SK-N-MC (cell line): ENCODE measurements at places on chromosomes 12 and 14.

DNA sequence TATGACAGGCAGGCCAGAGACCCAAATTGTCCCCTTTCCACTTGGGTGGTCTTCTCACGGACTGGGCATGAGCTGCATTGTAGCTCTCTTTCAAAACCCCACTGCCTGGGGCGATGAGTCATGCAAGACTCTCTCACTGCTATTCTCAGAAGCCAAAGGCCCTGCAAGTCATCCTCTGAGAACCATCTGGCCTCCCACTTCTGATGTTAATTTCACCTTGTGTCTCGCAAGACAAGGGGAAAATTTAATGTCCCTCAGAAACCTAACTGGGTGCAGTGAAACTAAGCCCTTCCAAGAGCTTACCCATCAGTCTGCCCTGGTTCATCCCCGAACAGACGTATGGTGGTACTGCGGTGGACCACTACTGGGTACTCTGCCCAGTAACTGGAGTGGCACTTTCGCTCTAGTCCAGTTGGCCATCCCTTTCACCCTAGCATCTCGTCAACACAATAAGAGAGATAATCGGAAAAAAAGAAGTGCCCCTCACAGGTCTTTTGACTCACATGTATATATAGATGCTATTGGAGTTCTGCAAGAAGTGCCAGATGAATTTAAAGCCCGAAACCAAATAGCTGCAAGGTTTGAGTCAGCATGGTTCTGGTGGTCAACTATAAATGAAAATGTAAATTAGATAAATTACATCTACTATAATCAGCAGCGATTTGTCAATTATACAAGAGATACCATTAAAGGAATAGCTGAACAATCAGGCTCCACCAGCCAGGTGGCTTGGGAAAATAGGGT is 31.3 kb upstream of the LALBA start:
- DNase-seq = no peak

GRCh38 chr12:129765719-129766118 is 138.1 kb downstream of the TMEM132D start:
- DNase-seq = no peak

DNA sequence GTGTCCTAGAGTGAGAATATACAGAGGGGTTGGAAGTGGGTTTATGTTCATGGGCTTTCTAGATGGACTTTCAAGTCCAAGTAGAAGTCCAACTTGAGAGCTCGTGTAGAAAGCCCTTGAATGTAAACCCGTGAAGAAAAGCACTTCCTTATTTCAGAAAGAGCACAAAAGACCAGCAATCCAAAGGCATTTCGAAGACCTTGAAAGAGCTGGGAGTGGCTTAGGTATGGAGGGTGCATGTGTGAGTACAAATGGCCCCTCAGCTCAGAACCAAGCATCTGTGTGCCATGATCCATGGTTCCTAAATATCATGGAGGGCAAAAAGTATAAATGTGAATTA is 160.7 kb downstream of the ETV6 start:
- DNase-seq = no peak

DNA sequence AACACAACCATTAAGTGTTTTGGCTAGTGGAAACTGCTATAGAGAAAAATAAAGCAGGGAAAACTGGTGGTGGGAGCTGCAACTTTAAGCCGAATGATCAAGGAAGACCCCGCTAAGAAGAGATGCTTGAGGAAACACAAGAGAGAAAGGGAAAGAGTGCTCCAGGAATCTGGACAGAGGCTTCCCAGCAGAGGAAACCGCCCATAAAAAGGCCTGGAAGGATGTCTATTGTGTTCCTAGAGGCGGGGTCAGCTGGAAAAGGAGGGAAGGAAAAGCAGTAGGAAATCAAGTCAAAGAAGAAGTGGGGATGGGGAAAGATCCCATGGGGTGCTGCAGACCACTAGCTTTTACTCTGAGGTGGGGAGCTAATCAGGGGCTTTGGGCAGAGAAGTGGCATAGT is 12.4 kb downstream of the SLC2A13 start:
- DNase-seq = no peak

- DNase-seq = no peak
Measured at GRCh38 chr12:48001505-48002413, 2.5 kb downstream of the COL2A1 start.

- DNase-seq = no peak
Measured at GRCh38 chr12:15446807-15447206, 124.5 kb downstream of the PTPRO start.

GRCh38 chr12:97572220-97572619 is 109.6 kb downstream of the RMST start:
- DNase-seq = no peak

DNA sequence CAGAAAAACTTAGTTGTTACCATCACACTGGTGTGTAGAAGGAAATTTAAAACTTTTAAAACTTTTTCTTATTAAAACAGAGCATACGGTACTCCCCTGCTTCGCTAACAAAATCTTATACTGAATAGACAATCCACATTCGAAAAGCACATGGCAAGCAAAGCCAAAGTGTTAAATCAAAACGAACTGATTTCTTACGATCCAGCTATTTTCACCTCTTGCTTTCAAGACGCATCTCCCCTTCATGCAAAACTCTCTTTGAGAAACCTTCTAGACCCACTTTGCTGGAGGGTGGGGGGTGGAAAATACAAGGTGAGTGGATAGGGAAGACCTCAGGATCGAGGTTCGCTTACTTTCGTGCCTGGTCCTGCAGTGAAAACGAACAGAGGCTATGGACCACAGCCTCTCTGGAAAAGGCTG is 328 bp downstream of the INTS13 start:
- no peak for DNase-seq

GRCh38 chr14:105909046-105909827 is 382.9 kb downstream of the TMEM121 start:
- DNase-seq = no peak

- DNase-seq = no peak
Measured at GRCh38 chr14:61653507-61653906, 41.8 kb upstream of the HIF1A start.

- DNase-seq = no peak
Measured at GRCh38 chr14:103423050-103423461, 37.8 kb downstream of the MARK3 start.

GRCh38 chr12:8226355-8226754 is 1.1 kb downstream of the FAM90A1 start:
- DNase-seq = no peak

GRCh38 chr12:22018860-22019259 is 27.2 kb upstream of the CMAS start:
- no peak for DNase-seq

DNA sequence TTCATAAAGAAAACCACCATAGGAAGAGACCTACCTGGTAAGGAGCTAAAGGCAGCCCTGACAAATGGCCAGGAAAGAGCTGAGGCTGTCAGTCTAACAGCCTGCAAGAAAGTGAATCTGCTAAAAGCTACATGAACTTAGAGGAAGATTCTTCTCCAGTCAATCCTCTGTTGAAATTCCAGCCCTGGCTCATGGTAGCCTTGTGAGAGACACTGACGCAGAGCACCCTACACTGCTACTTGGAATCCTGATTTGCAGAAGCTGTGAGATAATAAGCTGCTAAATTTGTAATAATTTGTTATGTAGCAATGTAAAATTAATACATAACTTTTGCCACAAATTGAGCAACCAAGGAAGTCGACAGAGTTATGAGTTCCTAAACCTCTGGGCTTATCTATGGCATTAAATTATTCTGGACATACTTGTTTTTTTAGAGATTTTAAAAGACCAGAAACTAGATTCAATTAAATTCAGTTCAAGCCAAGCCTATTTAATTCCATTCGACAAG is 257.0 kb downstream of the ETNK1 start:
- DNase-seq = no peak

DNA sequence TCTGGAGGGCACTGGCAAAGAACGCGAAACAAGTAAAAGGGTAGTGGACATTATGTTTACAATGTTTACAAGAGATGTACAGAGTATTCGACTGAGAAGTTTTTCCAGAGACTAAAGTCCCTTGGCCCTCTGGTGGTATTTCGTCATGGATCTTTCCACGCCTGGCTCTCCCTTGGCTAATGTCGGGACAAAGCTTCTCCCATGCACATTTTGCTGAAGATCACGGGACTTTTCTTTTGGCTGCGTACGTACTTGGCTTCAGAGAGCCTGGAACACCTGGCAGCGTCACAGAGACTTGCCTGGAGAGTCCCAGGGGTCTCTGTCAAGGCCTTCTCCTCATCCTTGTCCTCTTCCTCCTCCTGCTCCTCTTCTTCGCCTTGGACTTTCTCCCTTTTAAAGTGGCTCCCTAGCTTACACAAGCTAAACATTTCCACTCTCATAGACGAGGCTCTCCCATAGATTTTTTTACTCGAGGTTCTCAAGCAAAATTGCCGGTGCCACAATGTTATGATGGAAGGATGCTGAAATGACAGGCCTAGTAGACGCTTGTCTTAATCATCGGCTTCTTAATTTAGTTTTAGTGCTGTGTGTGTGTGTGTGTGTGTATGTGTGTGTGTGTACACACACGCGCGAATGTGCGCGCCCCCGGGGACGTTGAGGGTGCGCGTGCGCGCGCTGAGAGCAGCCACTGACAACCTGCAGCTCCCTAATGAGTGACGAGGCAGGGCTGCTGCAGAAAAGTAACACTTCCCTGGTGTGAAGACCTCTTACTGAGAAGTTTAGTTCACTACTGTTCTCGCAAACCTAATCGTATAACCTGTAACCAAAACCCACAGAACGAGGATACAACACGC is 4.9 kb upstream of the FOXG1 start:
- no peak for DNase-seq

DNA sequence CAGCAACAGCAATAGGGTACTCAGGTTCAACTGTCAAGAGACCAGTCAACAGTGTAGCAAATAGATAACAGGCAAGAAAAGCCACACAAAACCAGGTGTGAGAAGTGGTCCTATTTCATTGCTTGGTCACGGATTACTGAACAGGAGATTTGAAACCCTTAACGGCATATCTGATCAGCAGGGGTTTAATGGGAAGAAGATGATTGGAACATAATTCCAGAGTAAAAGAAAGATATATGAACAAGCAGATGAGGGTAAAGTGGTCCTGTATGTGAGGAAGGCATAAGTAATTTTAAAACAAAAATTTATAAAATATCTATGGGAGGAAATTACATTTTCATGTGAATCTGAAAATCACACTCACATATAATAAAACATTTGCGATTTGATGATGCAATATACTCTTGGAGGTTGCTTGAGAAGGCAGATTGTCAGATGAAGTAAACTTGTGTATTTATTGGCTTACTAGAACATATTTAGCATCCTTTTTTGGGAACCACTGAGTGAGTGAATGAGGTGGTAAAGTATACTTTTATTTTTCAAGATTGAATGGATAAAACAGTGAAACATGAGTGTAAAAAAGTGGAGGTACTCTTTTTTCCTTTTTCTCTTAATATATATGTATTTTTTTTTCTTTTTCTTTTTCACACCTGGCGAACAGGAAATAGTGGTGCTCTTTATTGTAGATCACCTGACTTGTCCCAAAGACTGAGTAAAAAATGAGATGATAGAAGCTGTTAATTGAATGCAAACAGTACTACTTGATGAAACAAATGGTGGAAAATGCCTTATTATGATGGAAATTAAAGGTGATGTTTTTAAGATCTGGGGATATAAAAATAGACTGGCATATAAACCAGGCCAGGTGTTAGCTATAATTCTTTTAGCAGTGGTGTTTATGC is 21.6 kb upstream of the SDR39U1 start:
- no peak for DNase-seq

GRCh38 chr12:124536641-124537040 is 30.8 kb downstream of the NCOR2 start:
- no peak for DNase-seq

DNA sequence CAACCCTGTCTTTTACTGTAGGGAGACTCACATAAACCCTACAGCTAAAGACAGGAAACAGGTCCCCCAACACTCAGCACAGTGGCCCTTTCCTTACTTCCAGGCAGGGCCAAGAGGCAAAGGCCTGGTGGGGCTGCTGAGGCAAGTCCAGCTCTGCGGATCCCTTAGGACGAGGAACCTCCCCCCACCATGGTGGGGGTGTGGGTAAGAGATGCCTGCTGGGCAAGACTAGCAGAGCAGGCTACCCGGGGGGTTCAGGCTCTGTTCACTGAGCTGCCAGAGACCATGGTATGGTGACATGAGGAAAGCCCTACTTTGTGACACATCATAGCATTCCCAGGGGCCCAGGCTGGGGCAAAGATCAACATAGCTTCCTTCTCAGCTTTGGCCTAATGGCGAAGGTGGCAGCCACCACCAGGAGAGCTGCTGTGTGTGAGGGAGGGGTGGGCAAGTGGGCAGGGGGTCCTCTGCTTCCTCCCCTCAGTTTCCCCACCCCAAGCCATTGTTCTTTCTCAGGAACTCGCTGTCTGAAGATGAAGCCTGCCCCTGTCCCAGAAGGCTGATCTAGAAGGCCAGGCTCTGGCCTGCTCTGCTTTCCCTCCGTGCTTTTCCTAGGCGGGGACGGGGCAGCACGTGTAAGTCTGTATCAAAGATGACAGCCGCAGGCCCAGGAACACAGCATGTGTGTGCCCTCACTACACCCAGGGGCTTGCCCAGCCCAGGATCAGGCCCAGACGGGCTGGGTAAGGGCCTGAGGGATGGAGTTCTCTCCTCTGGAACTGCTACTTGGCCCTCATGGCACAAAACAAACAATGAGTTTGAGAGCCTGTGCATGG is 10.1 kb upstream of the TINF2 start:
- no peak for DNase-seq

GRCh38 chr12:123671876-123672275 is 963 bp downstream of the TCTN2 start:
- no peak for DNase-seq

- no peak for DNase-seq
Measured at GRCh38 chr12:94220804-94221203, 72.4 kb downstream of the PLXNC1 start.

GRCh38 chr12:52906191-52906601 is 1.3 kb upstream of the KRT8 start:
- no peak for DNase-seq

- no peak for DNase-seq
Measured at GRCh38 chr14:20460458-20461224, 593 bp downstream of the PIP4P1 start.

- DNase-seq = no peak
Measured at GRCh38 chr12:84757978-84758377, 154.6 kb downstream of the SLC6A15 start.

DNA sequence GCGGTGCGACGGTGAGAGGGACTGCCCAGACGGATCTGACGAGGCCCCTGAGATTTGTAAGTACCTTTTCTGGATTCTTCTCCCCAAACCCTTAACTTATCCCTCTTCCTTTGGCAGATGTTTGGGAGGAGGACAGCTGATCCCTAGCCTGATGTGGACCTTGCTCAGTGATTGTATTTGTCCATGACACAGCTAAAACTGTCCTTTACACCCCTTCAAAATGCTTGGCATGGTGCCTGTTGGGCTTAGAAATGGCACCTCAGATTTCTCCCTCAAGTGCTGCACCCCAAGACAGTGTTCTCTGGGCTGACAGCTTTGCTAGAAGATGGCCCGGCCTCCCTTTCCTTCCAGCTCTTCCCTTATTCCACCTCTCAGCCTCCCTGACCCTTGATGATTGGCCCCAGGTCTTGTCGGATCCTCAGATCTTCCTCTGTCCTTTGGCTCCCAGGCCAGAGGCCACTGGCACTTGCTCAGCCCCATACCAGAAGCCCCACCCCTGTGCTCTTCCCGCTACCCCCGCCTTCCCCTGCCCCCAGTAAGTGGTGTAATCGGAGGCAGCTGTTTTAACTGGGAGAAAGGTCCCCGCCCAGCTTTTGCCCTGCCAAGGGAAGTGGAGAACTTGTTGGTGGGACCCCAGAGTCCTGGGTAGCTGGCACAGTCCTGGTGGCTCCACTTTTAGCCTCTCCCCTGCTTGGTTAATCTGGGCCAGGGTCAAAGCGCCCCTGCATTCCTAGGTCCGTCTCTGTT is 8.7 kb downstream of the LRP1-AS start:
- DNase-seq = no peak
